Stimulated activated CD4-positive, alpha-beta T cell treated with anti-CD3 and anti-CD28 coated beads, Interleukin-2, amount 100 ng/mL, for 48 hours (primary cell): ENCODE measurements at places on chromosomes 11 and 22.

DNA sequence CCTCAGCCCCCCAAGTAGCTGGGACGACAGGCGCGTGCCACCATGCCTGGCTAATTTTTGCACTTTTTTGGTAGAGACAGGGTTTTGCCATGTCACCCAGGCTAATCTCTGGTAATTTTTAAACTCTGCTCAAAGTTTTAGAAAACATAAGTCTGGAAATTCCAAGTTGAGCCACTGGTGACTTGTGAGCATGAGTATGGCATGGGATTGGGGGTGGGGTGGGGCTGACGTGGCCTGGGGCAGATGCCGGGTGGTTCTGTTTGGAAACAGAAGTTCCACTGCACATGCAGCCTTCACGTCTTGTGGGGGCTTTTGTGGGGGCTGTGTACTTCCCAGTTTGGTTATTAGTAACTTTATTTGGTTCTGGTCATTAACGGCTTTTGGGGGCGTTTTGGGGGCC is 67.3 kb downstream of the PTPRJ start:
- DNase-seq = no peak

DNA sequence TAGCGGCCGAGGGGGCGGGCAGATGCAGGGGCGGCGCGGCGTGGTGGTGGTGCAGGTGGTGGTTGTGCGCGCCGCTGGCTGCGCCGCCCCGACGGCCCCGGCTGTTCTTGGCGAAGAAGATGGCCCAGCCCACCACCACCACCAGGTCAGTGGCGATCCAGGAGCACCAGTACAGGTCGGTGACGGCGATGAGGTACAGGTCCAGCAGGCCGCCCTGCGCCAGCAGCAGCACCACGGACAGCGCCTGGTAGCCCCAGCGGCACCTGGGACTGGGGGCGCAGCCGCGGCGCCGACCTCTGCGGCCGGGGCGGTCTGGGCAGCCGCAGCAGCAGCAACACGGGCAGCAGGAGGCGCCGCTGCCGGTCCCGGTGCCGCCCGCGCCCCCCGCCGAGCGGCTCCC is 879 bp downstream of the TMEM121B start:
- DNase-seq = peak; percentile 36

- no peak for DNase-seq
Measured at GRCh38 chr11:116891746-116892145, 54.3 kb upstream of the APOA1 start.

- DNase-seq = no peak
Measured at GRCh38 chr11:12537778-12538401, 136.3 kb upstream of the TEAD1 start.

GRCh38 chr11:77083566-77084245 is 16.9 kb downstream of the CAPN5 start:
- no peak for DNase-seq

- DNase-seq = no peak
Measured at GRCh38 chr11:33178443-33179180, 17.3 kb upstream of the CSTF3 start.

DNA sequence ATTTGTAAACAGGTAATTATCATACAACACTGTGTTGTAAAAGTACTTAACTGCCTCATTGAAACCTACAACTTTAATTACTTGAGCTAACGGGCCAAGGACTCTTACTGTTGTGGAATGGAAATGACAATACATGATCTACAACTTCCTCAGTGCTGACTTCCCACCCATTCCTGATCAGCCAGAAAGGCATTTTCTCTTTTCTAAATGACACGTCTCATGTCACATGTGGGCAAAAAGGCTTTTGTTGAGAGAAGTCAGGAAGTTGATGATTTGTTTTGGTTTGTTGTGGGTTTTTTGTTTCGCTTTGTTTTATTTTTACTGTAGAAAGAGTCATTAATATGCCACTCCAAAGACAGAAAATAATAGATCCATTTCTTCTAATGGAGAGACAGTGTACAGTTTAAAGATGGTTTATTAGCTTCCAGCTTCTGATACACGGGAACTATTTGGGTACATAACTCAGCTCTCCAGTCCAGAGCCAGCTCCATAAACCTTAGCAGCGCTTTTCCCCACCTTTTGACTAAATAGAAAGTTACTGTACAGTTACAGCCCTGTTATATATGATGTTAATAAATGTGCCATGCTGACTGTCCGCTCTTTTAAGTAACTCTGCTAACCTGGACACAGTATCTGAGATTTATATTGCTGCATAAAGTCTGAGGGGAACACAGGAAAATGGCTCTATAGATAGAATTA is 509.4 kb upstream of the API5 start:
- no peak for DNase-seq

DNA sequence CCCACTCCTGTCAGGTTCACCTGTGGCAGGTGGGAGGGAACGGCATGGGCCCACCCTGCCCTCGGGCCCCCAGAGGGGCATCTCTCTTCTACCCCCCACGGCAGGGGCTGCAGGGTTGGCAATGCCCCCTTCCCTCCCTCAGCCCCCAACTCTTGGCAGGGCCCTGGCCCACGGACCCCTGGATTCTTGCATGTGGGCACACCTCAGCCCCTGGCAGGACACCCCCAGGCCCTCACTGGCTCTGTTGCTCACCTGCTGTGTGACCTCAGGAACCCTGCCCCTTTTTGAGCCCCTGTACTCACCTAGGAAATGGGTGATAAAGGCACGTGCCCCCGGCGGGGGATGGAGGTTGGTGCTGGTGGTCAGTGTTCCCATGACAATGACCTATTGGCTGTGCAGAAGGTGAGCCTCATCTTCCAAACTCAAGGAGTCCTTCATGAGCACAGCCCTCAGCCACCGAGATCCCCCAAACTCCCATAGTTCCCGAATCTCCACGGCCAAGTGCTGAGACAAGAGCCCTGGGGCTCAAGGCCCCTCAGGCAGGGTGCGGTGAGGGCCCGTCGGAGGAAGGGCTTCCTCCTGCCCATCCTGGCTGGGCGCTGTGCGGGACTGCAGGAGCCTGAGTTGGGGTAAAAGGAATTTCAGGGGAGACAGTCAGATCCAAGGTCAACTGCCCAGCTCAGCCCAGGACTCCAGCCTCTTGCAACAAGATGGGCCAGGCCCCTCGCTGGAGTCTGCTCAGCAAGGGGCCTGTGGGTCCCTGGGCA is 198.2 kb downstream of the IGLL1 start:
- no peak for DNase-seq

DNA sequence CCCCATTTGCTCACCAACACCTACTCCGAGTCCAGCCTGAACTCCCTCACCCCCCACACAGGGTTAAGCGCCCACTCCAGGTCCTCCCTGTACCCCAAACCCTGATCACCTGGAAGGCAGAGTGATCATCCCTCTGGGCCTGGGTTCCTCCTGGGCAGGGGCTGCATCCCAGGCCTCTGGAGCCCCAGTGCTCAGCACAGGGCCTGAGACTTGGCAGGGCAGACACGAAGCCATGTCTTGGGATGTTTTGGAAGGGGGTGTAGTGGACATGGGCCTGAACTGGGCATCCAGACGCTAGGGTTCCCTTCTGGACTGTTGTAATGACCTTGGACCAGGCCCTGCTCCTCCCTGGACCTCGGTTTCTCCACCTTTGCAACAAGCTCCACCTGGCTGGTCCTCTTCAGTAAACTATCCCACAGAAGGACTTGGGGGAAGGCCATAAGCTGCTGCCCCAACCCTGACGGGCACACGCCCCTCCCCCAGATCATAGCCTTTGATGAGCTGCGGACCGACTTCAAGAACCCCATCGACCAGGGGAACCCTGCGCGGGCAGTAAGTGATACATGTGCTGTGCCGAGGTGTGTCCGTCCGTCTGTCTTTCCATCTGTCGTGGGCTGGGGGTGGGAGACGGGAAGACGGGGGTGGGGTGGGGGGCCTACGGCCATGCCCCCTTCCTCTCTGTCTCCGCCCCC is 3.9 kb downstream of the CNIH2 start:
- no peak for DNase-seq

- DNase-seq = no peak
Measured at GRCh38 chr11:62122076-62122475, 1.7 kb upstream of the INCENP start.

DNA sequence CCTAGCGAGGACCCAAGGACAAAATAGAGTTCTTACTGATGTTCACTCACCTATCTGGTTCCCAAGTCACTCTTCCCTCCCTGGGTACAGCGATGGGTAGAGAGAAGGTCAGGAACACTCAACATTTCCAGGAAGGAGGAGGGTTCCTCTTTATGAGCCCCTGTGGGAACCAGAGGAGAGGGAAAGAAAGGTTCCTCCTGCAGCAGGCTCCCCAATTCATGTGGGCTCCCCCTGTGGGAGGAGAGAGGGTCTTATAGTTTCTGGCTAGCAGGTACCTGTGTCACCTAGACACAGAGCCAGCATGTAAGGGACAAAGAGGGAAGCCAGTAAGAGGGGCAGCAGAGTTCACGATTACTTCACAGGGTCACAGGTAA is 93.5 kb downstream of the DBX1 start:
- DNase-seq = no peak

DNA sequence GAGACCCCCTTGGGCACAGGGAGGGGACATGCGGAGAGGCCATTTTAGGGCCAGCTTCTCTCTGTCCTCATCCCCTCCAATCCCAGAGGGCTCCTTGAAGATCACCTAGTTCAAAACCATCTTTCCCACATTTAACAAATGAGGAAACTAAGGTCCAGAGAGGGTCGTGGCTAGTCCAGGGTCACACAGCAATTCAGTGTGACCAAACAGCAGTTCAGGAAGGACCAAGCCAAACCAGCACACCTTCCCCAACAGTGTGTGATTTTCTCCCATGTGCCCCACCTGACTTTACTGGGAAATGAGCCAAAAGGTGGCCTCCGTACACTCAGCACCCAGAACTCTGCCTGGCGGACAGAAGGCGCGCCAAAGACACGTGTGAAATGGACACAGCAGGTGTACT is 51.3 kb downstream of the CACNA1I start:
- DNase-seq = no peak

DNA sequence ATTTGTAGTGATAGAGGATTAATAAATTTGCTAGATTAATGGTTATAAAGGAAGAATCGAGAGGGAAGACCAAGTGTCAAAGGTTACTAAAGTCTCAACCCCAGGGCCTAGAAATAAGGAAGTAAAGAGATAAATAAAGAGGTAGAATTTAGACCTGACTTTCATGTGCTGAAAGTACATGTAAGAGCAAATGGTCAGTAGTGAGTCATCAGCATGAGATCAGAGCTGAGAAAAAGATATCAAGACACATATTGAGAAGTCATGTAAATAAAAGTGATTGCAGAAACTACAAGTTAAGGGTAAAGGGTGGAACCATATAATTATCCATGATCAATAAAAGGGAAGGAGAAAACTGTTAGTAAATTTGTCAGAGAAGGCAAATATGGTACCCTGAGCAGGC is 1.4 kb upstream of the OR8B8 start:
- DNase-seq = no peak

GRCh38 chr22:38238519-38239071 is 34.2 kb downstream of the TMEM184B start:
- DNase-seq = no peak

- no peak for DNase-seq
Measured at GRCh38 chr22:41487037-41487935, 18.4 kb downstream of the ACO2 start.

DNA sequence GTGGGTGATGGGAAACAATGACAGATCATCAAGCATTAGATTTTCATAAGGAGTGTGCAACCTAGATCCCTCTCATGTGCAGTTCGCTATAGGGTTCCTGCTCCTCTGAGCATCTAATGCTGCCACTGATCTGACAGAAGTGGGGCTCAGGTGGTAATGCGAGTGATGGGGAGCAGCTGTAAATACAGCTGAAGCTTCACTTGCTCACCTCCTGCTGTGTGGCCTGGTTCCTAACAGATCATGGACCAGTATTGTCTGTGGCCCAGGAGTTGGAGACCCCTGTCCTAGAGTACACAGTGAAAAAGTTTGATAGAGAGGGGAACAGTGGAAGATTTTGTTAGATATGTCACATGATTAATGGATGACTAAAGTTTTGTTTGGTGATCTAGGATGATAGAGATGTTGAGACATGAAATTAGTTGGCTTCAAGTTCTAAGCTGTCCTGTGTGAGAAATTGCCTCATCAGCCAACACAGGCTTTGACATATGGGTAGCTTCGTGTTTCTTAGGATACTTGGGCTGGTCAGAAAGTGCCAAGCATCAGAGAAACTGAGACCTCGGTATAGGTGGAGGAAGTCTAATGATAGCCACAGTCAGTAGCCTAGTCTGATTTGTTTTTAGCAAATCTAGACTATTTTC is 47.4 kb downstream of the ARHGEF12 start:
- DNase-seq = no peak

DNA sequence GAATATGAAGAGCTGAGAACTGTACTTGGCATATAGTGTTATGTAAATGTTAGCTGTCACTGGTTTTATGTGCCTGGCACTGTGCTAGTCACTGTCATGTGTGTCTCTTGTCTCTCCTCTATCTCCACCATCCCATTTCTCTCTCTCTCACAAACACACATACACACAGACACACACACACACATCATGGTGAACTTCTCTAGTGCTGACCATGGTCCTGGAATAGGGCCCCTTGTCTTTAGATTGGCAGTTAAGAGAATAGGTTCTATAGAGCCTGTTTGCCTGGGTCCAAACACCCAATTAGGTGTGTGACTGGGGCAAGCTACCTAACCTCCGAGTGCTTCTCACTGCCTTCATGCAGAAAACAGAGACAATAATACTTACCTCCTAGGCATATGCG is 109.7 kb upstream of the NARS2 start:
- DNase-seq = no peak

DNA sequence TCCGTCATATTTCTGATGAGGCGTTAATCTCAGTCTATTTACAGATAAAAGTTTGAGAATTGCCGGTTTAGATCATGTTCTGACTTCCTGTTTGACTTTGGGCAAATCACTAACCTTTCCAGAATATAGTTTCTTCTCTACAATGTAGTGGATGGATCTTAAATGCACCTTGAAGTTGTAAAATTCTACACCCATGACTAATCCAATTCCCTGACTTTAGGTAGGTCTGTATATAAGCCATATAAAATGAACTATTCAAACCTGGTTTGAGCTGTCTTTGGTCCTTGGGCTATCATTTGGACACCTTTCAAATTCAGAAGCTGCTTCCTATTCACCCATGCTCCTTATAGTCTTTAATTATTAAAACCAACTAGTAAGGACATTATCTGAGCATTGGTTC is 52.2 kb upstream of the BLID start:
- DNase-seq = no peak

DNA sequence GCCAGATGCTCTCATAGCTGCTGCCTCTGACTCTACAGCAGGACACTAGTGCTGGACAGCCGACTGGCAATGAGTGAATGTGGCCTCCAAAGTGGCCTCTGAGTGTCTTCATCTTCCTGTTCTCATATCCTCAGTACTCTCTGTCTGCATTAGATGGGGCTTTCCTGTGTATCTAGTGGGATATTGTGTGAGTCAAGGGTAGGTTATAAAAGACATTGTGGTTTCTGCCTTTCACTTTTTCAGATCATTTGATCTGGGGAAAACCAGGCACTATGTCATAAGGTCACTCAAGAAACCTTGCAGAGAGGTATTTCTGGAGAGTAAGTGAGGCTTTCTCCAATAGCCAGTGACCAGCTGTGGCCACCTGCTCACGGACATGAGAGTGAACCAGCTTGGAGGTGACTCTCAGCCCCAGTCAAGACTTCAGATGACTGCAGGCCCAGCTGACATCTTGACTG is 333.6 kb upstream of the NCAM1 start:
- no peak for DNase-seq

- no peak for DNase-seq
Measured at GRCh38 chr11:131867457-131868257, 497.2 kb downstream of the NTM start.
